ENCODE measurements at places on chromosomes 6 and 20.

GRCh38 chr6:3596766-3597165 lies 139.9 kb upstream of the SLC22A23 start:
- DNase-seq = no peak

GRCh38 chr6:18561037-18561750 lies 174.0 kb downstream of the RNF144B start:
- no peak for DNase-seq

GRCh38 chr6:70314296-70314695 lies 11.4 kb upstream of the COL9A1 start:
- no peak for DNase-seq

DNA sequence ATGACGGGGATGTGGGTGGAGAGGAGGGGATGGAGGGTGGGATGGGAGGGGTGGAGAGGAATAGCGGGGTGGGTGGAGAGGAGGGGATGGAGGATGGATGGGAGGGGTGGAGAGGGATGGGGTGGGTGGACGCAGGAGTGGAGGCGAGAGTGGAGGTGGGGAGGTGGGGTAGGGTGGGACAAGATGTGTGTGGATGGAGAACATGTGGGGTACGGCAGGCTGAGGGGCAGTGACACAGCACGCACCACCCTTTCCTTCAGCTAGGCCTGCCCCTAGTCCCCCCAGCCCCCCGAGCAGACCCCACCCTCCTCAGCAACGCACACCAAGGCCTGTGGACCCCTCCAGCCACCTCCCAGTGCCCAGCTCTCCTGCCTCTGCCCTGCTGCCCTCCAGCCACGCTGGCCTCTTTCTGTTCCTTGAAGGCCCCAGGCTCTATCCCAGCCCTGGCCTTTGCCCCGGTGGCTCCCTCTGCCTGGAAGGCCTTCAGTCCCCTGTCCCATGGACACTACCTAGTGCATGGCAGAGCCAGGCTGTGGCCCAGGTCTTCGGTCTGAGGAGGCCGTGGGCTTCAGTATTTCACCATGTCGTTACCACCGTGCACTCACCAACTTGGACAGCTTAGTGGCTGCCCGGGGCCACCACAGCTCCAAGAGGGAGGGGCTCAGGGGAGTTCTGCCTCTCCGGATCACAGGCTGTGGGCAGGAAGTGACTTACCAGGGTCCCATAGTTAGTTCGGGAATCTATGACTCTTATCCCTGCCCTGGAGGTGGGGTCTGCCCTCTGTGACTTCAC lies 78.4 kb upstream of the PMEPA1 start:
- no peak for DNase-seq

GRCh38 chr6:13712599-13712898 lies 914 bp upstream of the RANBP9 start:
- DNase-seq = no peak

GRCh38 chr20:38537176-38537575 lies 43.8 kb upstream of the ADIG start:
- no peak for DNase-seq

GRCh38 chr6:125498606-125499005 lies 196.8 kb upstream of the HDDC2 start:
- no peak for DNase-seq

DNA sequence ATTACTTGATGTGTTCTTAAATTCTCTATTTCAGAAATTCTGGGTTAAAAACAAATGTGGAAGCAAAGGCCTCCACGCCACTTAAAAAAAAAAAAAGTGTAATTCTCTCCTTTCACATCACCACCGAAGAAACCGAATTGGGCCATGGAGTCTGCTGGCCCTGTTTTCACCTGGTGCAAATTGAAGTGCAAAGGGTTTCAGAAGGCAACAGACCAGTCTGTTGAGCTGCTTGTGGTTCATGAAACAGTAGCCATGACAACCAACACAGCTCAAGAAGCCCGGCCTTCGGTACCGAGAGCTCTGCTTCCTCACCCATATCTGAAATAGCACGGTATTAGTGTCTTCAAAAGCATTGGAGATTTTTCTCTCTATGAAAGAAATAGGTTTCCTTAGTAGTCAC lies 63.1 kb downstream of the GMPR start:
- DNase-seq = no peak

DNA sequence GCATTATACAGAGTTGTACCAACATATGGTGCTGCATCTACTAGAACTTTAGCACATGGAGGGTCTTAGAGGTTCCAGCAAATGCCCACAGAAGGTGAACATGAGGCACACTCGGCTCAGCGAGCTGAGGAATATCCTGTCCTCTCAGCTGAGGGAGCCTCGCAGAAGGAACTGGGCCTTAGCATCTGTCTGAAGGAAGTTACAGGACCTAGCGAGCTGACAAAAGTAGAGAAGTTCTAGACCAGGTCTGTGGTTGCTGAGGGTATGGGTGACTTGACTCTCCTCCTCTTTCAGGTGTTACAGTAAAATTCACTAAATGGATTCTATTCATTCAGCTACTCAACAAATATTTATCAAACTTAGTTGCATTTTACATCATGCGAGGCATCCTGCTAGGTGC lies 157.2 kb downstream of the ZDHHC14 start:
- DNase-seq = no peak

GRCh38 chr6:163098827-163099479 lies 315.6 kb upstream of the QKI start:
- no peak for DNase-seq

- peak; percentile 22 for DNase-seq
Observed at GRCh38 chr6:28496099-28496779, 19.4 kb downstream of the GPX6 start.

DNA sequence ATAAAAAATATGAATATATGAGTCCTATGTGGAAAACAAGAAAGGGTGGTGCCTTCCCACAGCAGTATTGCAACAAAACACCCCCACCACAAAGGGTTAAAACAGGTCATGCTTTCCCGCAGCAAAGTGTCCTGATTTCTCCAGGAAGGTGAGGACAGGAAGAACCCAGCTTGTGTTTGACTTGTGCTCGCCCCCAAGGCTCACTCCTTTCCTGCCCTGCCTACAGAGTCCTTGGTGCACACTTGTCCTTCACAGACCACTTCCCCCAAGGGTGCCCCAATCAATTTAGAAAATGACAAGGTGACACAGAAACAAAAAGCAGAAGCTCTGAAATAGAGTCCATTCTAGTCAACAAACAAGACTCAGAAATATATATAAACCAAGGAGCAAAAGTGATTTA lies 237.4 kb downstream of the PTPRK start:
- no peak for DNase-seq

DNA sequence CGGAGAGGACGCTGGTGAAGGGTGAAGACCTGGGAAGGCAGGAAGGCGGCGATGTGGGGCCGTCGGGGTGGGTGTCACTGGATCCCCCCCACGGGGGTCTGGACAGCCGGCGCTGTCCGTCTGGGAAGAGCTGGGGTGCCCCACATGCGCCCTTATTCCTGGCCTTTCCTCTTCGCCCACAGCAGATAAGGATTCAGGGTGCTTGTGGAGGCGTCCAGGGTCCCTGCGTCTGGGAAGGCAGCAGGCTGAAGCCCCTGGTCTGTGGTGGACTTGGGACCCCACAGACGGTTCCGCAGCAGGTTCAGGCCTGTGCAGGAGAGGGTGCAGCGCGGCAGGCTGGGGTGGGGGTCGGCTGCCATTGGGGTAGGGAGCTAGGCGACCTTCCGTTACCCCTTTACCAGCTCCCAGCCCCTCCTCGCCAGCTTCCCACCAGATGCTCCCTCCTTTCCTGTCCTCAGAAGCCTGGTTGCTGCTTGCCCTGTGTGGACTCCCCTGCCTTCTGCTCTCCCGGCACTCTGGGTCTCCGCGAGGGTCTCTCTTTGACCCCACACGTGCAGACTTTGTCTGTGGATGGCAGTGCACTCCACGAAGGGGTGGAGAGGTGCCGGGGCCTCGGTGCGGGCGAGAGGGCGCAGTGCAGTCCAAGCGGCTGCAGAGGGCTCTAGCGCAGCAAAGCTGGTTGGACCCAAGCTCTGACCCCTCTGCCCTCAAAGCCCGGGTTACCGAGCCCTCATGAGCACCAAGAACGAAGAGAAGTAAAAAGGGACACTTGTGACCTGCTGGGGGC lies 2.1 kb upstream of the GATA5 start:
- no peak for DNase-seq

- DNase-seq = no peak
Observed at GRCh38 chr6:148218542-148219258, 123.9 kb upstream of the SASH1 start.

DNA sequence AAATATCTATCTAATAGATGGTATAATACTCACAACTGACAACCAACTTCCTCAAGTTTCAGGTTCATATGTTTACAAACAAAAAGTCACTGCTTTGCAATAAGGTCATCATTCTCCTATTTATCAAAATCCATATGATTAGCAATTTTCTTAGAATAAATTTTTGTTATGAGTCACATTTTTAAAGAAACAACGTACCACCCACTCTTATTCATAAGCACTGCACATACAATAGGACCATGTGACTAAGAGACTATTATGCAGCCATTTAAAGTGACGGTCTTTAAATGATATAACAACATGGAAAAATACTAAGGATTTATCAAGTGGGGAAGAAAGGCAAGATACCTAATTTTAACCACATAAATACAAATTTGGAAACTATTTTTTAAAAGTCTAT lies 40.0 kb downstream of the REPS1 start:
- no peak for DNase-seq
